ENCODE measurements at places on chromosomes 7 and 10. TPM values are rescaled to one million over a fixed set of nuclear protein-coding genes. Genes with fewer than 3 reads are reported as not detected.

Gene TFPI2
- total RNA-seq: 27.7 TPM

Gene ANKRD1
- 10.4 TPM for total RNA-seq

Gene CHST12
- 3.9 TPM for total RNA-seq

Gene LIPF
- 5.5 TPM for total RNA-seq

DNA sequence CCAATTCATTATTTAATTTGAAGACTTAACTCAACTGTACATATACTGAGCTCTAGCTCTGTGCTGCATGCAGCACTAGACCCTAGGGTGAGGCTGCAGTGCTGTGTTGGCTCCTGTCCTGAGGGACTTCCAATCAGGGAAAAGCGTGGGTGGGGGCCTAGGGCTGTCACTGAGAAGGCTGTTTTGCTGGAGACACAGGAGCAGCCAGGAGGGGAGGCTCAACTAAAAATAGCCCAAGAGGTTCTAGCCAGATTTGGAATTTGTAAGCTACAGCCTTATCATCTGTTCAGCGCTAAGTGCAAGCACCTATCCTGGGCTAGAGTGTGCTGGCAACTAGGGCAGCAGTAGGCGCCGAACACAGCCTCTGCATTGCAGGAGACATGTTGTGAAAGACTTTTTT, 121.1 kb downstream of the VWC2 start:
- DNase-seq: no peak

DNA sequence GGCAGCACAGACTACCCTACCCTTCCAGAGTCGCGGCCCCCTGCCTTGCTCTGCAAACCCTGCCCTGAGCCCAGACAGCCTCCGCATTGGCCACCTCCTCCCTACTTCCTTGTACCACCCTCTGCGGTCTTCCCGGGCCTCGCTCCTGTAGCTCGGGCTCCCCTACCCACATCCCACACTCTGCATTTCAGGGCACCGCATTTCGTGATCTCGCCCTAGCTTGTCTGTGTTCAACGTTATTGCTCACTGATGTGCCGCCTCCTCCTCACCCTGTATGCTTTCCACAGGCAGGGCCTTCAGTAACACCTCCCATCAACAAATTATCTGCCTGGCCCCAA, 6.6 kb downstream of the PDIA4 start:
- no peak for DNase-seq

GRCh38 chr7:141003172-141004065, 11.3 kb downstream of the MRPS33 start:
- no peak for DNase-seq

DNA sequence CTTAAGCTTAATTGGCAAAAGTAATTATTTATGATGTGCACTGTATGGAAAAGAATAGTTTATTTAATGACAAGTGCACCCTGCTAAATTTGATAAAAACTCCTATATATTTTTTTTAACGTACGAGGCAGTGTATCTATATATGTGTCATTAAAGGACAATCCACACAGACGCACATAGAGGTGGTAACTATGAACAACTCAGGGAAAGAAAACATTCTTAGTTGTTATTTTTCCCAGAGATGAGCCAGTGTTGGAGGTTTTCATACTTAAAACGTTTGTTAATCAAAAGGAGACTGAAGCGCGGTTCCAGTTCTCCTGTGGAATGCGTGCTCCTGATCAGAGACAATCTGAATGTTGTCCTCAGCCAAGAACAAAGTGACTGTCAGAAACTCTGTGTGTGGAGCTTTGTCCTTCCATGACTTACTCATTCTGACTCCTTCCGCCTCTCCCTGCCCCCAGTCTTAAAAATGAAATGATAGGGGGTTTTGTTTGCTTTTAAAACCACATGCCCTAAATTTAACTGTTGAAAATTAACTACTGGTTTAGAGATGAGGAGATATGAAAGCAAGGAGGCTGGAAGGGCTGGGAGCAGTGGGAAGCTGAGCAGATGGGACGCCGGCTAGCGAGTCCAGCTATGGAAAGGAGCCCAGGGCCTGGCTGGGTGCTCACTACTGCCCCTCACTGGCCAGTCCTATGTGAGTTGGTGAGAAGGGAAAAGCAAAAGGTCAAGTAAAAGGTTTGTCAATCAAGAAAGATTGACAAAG, 99.6 kb downstream of the SVIL start:
- peak; percentile 7 for DNase-seq

GRCh38 chr10:132061030-132061429, 4.7 kb upstream of the JAKMIP3 start:
- DNase-seq: no peak

DNA sequence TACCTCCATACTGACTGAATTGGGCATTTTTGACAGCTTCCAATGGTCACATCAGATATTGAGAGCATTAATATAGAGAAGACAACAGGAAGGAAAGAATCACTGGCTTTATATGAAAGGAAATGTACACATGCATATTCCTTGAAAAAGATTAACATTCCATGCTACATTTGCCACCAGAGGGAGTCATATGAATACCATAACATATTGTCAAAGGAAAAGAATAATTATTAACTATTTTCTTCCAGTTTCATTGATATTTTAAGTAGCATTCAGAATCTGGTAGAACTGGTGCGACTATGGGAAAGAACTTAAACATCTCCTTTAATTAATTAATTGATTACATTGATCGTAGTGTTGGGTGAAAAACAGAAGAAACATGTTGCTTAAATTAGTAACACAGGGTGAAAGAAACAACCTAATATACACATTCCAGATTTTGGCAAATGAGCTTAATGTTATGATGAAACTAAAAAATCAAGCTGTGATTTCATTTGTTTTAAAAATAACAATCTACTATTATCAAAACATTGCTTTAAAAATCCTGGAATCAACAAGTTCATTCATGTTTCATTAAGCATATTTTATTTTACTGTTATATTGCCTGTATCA, 71.5 kb downstream of the GPR85 start:
- DNase-seq: peak; percentile 55

DNA sequence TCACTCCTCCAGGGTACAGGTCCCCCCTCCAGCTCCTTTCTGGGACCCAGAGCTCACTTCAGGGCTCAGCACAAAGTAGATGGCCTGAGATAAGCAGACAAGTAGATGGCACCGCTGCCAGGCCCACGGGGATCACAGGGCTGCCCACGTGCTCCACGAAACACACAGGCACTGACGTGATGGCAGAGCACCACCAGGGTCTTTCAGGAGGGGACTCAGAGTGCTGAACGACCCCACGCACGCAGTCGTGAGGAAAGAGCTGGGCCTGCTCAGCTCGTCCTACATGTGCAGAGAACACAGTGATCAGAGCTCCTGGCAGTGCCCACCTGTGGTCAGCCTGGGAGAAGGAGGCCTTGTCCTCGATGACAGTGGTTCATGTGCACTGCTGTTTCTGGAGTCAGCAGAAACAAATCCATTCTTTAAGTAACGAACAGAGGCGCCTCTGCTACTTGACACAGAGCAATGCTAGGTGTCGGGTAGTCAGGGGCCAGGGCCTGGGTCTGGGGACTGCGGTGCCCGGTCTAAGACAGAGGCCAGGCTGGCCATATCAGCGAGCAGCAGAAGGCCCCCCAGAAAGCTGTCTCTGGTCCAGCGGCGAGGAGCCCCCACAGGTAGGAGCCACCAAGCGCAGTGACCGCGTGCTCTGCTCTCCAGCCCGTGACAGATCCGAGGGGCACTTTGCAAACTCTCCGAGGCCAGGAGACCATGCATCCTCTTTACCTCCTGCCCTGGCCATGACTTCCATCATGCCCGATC, 129.8 kb upstream of the FAM20C start:
- no peak for DNase-seq

DNA sequence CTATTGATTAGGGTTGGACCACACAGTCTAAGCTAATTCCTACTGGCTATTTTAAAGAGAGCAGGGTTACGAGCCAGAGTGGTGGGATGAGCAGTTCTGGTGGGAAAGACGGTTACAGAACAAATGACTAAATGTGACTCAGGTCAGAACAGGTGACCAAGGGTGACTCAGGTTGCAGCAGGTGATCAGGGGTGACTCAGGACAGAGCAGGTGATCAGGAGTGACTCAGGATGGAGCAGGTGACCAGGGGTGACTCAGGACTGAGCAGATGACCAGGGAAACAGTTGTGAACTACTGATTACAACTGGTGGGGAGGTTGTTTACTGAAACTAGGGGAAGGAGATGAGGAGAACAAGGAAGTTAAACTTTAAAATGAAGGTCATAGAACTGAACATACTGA, 366.3 kb downstream of the ABCA13 start:
- no peak for DNase-seq

DNA sequence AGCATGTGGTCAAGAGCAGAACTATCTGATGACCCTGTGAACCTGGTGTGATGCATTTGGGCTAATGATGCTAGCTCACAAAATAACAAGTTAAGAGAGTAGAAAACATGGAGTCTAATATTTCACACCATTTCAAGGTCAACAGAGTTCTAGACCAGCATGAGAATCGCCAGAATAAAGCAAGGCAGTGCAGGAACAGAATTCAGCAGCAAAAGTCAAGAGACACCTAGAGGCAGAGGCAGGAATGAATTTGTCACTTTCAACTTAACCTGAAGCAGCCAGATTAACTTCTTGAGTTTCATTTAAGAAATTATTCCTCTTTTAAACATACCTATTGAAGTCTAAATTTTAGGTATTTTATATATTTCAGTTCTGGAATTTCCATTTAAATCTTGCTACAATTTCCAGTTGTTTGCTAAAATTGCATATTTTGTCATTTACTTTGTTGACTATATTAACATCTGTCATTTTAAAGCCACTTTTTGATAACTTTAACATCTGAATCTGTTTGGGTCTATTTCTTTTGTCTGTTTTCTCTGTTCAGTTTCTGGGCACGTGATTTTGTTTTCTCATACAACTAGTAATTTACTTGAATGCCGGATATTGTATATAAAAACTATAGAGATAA, 44.2 kb upstream of the PRSS58 start:
- DNase-seq: no peak

DNA sequence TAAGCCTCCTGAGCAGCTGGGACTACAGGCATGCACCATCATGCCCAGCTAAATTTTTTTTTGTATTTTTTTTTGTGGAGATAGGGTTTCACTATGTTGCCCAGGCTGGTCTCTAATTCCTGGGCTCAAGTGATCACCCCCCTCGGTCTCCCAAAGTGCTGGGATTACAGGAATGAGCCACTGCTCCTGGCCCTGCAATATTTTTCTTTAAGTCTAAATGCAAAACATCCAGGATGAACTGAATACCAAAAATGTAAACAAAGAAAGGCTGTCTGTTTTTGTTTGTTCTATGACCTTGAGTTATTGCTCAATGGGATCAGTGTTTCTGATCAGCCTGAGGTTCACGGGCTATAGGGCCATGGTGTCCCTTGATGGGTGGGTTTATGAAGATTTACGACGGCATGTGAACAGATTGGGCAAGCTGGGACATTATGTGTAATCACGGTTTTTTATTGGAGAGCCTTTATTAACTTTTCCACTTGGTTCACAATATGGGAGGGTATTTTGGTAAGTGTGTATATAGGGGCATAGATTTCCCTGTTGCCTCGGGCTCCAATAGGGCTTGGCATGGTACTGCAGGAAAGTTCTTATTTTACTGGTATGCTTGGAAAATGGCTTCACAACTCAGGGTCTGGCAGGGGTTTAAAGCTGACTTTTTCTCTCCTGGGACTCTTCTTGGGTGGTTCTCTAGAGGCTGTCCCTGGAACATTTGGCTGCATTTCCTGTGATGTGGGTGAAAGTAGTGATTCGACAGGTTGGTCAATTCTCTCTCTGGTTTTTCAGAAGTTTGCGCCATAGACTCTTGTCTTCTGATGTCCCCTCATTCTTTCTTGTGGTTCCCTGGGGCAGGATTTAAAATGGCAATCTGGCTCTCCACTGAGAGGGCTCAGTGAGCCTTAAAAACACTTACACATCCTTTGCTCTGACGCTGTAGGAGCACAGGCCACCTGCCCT, 41.6 kb downstream of the MRPS33 start:
- no peak for DNase-seq

- DNase-seq: peak; percentile 76
These were observed 56.3 kb upstream of the ZEB1 start for GRCh38 chr10:31262672-31263071.

GRCh38 chr10:132257271-132257670, 50.5 kb downstream of the STK32C start:
- DNase-seq: no peak

DNA sequence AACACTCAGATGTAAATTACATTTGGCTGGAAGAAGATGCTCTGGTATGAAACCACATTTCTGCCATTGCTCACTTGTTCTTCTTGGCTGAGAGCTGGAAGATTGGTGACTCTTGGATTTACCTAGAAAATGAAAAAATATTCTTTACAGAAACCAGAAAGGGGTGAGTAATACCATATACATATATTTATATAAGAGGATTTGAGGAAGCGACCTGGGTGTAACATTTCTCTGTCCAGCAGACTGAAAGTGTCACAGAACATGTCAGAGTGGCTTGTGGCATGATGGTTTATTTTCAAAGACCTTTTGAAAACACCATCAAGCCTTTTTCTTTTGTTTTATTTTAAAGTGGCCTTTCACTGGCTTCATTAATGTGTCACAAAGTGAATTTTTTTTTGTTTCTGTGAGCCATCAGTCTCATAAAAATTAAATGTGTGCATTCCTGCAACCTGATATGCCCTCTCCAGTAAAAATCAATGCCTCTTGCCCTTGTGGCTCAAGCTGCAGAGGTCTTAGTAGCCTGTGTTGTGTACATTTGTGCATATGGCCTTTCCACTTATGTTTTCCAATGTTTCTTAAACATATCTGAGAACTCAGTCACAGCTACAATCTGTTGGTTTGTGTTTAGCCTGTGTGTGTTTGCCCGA, 23.5 kb downstream of the CREB5 start:
- DNase-seq: no peak

GRCh38 chr10:76202777-76203176, 771.4 kb downstream of the LRMDA start:
- peak; percentile 19 for DNase-seq

DNA sequence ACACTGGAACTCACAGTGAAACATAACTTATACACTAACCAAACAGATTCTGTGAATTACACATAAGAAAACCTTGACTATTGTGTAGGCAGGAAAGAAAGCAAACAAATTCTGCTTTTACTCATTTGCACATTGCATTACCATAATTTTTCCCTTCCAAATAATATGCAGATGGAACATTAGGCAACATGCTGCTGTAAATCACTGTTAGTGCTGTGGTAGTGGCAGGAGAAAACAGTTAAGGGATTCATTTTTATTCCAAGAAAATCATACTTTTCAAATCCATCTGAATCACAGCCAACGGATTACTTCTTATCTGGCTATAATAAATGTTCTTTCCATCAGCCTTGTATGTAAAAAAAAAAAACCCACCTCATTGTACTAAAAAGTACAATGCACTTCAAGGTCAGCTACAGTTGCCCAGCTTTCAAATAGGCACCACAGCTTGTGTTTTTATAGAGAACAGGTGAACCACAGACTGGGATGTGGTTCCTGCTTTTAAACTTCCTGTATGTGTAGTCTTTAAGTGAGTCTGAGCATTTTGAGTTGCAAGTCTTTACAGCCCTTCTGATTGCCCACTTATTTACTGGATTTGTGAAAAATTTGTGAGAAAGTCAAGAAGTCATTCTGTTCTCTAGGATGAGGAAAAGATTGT, 590.0 kb upstream of the SEMA3D start:
- peak; percentile 58 for DNase-seq

GRCh38 chr10:26700884-26701630, 3.6 kb downstream of the PDSS1 start:
- no peak for DNase-seq
